GM03348 (cell line): ENCODE measurements at places on chromosomes 6 and 20.

- DNase-seq, result peak; percentile 35
Measured at GRCh38 chr6:112188906-112189305, 65.5 kb downstream of the LAMA4 start.

DNA sequence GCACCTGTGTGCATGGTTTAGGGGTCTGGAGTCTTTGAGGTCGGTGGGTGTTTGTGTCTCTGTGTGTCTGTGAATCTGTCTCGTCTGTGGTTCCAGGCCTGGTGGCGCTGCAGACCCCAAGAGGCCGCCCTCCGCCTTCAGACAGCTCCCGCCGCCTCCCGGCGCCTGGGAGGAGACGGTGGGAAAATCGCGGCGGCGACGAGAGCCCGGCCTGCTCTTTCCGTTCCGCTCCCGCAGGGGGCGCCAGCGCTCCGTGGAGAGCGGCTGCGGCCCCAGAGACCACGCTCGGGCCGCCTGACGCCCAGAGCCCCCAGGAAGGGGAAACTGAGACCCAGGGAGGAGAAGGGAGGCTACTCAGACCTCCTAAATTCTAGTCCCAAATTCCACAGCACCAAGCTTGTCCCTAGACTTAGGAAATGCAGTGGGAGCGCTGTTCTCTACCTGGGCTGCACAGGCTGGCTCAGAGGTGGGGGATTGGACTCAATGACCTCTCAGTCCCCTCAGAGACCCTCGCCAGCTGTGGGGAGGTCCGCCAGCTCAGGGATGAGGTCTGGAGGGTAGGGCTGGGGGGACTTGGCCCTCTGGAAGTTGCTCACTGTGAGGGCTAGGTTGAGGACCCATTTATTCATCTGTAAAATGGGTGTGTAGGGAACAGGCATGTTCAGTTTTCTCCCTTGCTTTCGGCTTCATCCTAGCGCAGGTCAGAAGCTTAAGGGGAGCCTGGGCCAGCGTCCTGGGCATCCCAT lies 36.9 kb upstream of the BLCAP start:
- peak; percentile 91 for DNase-seq

GRCh38 chr6:41505122-41506049 lies 40.8 kb upstream of the FOXP4 start:
- DNase-seq, result peak; percentile 87

GRCh38 chr6:132122871-132123270 lies 171.7 kb upstream of the CCN2 start:
- no peak for DNase-seq

- DNase-seq, result peak; percentile 43
Measured at GRCh38 chr20:10074513-10074912, 39.7 kb downstream of the ANKEF1 start.

DNA sequence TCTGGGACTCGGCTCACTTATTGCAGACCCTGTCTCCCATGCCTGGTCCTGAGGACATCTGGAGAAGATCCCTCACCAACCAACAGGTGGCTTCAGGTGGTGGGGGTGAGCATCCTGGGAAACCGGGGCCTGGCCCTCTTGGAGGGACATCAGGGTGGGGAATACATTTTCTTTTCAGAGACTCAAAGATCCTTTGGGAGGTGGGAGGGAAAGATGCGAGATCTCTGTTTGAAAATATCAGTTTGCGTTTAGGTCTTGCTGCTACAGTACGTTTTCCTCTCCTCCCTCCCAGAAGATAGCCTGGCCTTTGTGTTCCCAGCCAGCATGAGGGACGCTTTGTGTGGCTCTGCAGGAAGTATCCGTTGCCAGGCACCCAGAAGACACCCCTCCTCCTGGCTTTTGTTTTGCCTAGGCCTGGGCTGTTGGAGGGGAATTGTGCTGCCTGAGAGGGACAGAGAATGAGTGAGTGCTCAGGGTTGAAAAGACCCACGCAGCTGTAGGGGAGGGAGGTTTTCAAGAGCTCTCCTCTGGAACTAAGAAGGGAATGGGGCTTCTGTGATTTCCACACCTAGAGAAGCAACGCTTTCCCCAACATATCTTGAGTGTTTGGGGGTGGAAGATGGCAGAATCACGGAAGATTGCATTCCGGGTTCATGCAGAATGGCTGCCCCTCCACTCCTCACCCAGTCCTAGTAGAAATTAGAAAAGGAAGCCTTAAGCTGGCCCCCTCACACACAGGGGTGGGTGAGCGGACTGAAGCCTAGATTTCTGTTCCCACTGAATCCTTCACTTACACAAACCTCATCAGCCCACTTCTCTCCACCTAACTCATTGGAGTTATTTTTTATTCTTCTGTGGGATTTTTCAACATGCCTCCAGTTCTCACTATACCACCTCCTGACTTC lies 22.0 kb upstream of the SLC2A12 start:
- DNase-seq, result no peak

- DNase-seq, result peak; percentile 33
Measured at GRCh38 chr6:26056583-26057350, 30.5 kb upstream of the HFE start.

DNA sequence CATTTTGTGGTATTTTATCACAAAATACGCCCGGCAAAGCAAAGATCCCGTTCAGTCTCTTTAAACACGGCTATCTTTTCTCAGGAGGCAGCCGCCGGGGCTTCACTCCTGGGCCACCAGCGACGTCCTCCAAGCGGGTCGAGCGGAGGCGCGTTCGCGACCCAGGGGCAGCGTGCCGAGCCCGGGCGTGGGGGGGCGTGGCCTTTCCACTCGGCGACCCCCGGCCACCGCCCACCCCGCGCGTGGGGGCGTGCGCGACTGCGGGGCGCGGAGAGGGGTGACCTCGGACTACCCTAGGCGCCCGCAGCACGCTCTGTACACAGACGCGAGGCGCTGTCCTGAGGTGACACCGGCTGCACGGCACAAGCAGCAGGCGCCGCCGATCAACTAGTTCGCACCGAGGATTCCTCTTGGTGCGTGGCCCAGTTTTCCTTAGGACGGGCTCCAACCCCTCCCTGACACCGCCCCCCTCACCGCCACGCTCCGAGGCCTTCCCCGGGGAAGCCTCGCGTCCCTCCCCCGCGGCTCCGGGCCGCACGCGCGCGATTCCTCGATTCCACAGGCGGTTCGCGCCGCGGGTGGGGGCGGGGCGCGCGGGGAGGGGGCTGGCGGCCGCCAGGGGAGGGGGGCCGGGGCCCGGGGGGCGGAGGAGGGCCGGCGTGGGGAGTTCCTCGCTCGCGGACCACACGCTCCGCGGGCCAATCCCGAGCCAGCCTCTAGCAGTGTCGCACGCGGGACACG lies 1.1 kb upstream of the JARID2 start:
- peak; percentile 89 for DNase-seq

- peak; percentile 86 for DNase-seq
Measured at GRCh38 chr6:143677891-143678791, at the start of gene PHACTR2. Gene PHACTR2, plus strand, starts transcription at chr6:143677965. Its CDS starts 199 bp downstream, at chr6:143678164.

- no peak for DNase-seq
Measured at GRCh38 chr20:21180248-21180647, 54.4 kb downstream of the KIZ start.

DNA sequence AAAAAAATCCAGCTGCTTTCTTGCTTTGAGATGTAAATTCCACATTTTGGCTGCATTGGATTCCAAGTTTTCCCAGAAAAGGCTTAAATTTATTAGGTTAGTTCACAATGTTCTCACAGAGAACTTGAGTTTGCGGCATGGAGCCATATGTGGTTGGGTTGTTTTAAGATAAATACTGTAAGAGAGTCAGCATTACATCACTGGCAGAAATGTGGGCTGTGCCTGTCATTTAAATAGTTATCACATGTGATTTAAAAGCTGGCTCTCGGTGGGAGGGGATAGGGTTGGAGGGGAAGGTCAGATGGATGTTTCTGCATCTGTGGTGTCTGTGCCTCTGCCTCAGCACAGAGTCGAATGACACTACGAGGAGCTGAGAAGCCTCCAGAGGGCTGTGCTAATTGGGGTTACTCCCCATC lies 73.8 kb upstream of the SCP2D1 start:
- peak; percentile 60 for DNase-seq

- DNase-seq, result no peak
Measured at GRCh38 chr6:136036601-136037000, 185.1 kb downstream of the PDE7B start.

- DNase-seq, result peak; percentile 53
Measured at GRCh38 chr6:149209871-149210775, 107.4 kb upstream of the TAB2 start.

GRCh38 chr6:25113436-25113835 lies 165.7 kb upstream of the CARMIL1 start:
- no peak for DNase-seq

- DNase-seq, result no peak
Measured at GRCh38 chr6:106112433-106112832, 26.3 kb downstream of the PRDM1 start.

- DNase-seq, result no peak
Measured at GRCh38 chr20:50926530-50926929, 4.7 kb downstream of the ADNP start.

DNA sequence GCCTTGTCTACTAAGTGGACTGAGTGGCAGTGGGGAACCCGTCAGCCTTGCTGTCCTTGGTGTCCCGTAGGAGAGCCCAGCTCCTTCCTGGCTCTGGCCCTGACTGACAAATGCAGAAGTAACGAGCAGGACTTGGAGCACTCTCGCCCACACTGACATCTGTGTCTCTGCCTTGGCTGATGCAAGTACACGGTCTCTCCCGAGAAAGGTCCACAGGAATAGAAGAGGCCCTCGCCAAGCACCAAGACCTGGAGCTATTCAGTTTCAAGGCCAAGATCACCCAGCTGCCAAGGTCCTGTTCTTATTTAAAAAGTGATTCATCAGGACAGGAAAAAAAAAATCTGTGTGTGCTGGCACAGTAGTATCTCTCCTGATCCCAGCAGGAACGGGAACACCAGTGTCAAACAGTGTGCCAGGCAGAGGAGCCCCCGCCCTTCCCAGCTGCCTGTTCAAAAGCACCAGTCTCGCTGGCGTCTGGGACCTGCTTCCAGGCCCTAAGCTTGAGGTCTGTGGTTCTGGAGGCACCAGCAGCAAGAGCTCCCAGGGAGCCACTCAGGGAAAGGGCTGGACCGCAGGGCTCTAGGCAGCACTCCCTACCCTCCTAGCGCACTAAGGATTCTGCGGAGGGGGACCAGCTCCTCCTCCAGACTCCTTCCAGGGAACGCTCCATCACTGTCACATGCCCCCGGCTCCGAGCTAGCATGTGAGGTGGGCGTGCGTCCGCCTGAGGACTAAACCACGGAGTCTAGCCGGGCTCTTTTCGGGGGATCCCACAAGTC lies 376.9 kb downstream of the RNGTT start:
- DNase-seq, result peak; percentile 31

GRCh38 chr6:65646544-65646943 lies 60.5 kb downstream of the EYS start:
- no peak for DNase-seq

GRCh38 chr6:18214003-18214402 lies 50.3 kb downstream of the DEK start:
- DNase-seq, result no peak

DNA sequence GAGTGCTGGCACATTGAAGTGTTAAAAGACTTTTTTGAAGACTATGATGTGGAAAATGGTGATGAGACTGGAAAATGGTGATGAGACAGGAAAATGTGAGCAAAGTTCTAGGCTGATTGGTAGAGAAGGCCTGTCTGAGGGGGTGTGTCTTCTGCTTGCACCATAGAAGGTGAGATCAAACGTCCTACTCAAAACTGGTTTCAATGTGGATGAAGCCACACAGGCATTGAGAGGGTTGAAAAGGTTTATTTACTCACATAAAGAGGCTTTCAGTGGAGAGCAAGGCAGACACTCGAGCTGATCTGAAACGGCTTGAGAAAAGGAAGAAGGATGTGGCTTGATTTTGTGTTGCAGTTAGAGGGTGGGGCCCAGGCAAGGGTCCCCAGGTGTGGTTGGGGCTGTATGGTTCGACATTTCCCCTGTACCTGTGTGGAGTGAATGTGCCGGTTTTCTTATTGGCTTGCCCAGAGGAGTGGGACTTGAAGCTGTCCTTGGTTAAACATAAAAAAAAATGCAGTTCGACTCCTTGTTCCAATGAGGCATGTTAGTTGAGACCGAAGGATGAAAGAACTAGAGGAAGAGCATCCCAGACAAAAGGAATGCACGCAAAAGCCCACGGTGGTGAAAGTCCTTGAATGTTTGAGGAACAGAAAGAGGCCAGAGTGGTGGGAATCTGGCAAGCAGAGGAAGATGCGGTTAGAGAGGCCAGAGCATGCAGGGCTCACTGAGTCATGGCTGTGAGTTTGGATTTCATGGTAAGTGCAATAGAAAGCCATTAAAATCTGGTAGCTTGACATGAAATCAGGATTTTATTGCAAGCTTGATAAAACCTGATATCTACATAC lies 172.3 kb downstream of the EPM2A start:
- DNase-seq, result no peak

- DNase-seq, result no peak
Measured at GRCh38 chr20:37421988-37422387, 76.0 kb downstream of the SRC start.

DNA sequence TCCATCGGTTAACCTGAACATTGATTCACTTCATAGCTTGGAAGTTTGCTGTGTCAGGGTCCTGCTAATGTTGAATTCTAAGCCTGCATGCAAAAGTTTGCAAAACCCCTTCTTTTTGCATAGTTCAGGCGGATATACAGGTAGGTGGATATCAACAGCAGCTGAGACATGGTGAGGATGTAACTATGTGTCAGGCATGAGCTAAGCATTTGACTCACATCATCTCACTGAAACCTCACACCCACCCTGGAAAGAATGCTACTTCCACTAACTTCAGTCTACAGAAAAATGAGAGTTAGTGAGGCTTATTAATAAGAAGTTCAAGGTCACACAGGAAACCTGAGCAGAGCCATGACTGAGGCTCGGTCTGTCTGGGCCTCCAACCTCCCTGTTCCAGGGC lies 276.9 kb downstream of the BMP7 start:
- no peak for DNase-seq

DNA sequence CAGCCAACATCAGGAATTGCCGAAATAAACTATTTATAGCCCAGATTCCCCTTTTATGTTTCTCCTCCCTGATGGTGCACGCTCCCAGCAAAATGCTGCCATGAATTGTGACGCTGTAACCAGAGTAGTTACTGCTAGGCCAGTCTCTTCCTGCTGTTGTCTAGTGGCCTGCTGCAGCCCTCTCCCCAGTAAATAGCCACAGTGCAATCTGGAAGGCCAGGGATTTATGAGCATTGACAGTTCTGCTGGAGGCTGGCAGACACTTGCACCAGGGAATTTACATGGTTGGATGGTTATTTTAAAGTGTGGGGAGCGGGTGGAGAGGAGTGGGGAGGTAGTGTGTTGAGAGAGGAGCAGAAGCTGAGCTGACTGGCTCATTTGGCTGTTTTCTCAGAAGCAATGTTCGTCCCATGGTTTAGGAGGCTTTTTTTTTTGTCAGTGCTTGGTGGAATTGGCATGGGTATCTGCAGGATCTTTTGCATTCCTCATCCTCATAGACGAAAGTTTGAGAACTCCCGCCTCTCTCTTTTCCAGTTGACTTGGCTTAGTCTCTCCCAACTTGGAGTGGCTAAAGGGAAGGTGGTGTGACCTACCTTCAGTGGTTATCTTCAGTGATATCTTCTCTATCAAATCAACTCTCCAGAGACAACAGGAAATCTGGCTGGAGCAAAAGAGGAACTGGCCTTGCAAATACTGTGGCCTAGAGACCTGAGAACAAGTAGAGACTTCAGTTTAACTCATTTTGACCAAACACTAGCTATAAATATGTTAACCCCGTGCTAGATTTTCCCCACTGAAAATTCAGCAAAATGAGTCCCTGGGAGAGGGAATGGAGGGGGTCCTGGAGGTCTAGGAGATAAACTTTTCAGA lies 99.3 kb upstream of the VSTM2L start:
- DNase-seq, result no peak

GRCh38 chr20:61760321-61760720 lies 305.4 kb downstream of the TAF4 start:
- no peak for DNase-seq

GRCh38 chr6:114176726-114177125 lies 166.1 kb downstream of the HS3ST5 start:
- no peak for DNase-seq

- DNase-seq, result no peak
Measured at GRCh38 chr20:32080783-32081182, 28.7 kb upstream of the TM9SF4 start.
